HuH-7 (cell line): ENCODE measurements at places on chromosomes 5 and 9.

GRCh38 chr9:24413651-24414050, 132.0 kb downstream of the IZUMO3 start:
- no peak for DNase-seq

DNA sequence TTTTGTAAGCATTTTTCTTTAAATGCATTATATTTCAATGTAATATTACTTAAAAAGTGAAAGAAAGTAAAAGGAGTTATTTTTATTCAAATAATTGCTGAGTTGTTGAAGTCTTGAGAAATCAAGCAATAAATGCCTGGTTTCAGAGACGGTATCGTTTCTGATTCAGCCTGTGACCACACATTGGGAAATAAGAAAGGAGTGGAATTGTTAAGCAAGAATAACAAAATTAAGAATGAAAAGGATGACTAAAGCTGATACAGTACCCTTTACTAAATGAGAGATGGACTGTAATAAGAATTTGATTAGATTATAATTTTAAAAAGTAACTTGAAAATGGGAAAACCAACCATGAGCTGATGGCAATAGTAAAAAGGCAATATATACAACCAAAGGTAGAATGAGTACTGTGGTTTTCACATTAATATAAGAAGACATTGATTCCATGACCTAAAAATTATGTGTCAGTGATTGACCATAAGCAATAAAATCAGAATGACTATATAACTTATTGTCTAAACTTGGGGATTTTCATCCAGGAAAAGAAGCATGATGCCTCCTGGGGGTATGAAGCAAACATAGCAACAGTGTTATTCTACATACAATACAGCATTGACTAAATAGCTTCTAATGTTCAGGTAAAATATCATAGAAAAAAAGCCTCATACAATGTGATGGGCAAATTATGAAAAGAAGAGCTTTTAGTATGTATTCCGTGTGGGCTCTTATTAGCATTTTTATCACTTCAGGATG, 101.9 kb upstream of the PRDM9 start:
- DNase-seq, result no peak

DNA sequence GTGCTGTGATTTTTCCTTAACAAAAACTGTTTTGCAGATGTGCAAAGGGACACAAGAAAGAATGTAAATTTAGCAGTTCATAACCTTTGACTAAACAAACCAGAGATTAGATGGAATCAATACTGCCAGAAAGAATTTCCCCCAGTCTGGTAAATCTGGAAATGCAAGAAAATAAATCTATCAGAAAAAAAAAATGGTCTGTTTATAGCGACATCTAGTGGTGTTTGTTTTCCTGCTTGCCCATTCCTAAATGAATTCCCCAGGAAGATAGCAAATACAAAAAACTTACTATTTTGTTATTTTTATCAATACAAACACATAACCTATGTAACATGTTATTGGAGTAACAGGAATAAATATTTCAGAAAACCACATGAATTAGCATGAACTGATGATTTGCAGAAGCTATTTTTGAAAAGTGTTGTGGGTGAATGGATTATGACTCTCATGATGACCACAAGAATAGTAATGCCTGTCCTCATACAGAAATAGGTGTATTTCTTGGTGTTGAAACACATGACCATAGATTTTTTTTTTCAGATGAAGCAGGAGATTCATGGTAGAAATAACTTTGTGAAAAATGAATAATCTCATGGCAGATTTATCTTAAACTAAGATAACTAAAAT, 1703.8 kb downstream of the MAT2B start:
- DNase-seq, result peak; percentile 4

DNA sequence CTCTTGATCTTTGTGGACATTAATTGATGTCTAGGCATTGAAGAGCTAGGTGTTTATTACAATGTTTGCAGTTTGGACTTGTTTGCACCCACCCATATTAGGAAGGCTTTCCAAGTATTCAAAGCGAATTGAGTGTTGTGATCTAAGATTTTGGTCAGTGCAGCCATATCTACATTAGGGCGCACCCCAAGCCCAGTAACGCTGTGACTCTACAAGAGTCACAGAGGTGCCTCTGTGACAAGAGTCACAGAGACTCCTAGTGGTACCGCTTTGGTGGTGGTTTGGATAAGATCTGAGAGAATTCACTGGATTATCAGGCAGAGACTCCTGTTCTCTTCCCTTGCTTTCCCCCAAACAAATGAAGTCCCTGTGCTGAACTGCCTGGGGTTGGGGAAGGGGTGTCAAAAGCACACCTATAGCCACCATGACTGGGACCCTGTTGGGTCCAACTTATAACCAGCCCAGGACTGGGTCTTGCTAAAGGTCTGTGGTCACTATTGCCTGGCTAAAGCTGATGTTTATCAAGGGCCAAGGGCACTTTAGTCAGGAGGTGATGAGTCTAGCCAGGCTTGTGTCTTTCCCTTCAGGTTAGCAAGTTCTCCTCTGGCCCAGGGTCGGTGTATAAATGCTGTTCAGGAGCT, 114.1 kb upstream of the RIOK2 start:
- peak; percentile 45 for DNase-seq

GRCh38 chr5:177399997-177400868, at the start of gene PFN3:
Gene PFN3, minus strand, starts transcription at chr5:177400661. Its CDS starts 85 bp downstream, at chr5:177400576.
- DNase-seq, result no peak

GRCh38 chr9:100498592-100498991, 25.6 kb downstream of the TMEFF1 start:
- no peak for DNase-seq

DNA sequence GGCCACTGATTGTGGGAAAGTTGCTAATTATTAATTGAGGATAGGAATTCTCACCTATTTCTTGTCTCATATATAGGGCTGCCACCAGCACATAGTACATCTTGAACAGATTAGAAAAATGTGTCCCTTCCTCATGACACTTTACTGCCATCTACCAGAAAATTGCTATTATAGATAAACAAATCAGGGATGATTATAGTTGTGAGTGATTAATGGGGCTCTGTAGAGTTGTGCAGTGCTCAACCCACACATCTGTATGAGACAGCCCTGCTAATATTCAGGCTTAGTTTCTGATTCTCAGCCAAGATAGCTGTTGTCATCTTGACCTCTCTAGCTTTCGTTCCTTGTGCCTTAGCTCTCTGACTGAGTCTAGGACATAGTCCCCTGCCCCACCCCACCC, 373.3 kb downstream of the TLE4 start:
- DNase-seq, result no peak

- DNase-seq, result no peak
Measured at GRCh38 chr5:172141949-172142319, 46.1 kb downstream of the STK10 start.

GRCh38 chr5:123916345-123917121, 404.6 kb downstream of the CSNK1G3 start:
- no peak for DNase-seq

DNA sequence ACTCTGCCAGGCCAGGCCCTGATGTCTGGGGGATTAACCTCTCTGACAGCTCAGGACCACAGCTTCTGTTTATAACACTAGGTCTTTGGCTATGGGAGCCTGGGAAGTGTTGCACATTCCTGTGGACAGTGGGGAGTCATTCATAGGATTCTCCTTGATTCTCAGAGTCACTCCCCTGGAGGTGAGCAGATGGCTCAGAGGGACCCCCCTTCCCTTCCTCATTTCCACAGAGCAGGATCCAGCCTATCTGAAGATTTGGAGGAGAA, 60.2 kb downstream of the NRG2 start:
- DNase-seq, result no peak

GRCh38 chr5:11182441-11183080, 421.5 kb upstream of the DAP start:
- peak; percentile 46 for DNase-seq

DNA sequence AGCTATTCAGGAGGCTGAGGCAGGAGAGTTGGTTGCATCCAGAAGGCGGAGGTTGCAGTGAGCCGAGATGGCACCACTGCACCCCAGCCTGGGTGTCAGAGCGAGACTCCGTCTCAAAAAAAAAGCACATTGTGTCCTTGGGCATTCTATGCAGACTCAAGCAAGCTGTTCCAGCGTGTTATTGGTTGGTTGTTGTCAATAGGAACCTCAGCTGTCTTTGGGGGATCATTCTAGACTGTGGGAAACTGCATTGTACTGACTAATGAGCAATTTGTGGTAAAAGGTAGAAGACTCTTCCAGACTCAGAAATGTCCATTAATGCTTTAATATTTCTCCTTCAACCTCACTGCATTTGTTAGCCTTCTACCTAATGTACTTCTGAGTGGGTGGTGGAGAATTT, 379.5 kb upstream of the GRAMD2B start:
- no peak for DNase-seq

DNA sequence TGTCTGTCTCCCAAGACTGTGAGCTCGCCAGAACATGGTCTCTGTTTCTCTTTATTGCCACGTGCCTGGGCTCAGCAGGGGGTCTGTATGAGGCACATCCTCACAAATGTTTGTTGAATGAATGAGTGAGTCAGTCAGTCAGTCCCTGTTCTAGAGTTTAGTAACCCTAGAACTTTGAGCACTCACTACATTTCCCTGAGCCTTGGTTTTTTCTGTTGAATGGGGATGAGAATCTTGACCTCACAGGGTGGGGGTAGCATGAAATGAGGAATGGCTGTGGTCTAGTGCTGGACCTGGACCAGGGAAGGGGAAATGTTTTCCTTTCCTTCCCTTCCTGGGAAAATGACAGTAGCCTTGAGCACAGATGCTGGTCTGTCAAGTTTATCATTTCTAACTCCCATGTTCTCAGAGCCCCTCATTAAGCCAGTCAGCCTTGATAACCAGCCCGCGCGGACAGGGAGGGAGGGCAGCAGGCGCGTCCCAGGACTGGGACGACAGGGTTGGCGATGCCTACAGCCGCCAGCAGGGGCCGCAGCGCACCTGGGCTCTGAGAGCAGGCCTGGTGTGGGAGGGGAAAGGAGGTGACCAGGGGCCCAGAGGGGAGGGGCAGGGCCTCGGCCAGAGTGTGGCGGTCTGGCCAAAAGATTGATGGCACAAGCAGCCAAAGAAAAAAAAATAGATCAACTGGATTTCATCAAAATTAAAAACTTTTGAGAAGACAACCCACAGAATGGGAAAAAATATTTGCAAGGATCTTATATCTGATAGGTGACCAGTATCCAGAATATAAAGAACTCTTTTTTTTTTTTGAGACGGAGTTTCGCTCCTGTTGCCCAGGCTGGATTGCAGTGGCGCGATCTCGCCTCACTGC, 24.1 kb upstream of the WNK2 start:
- DNase-seq, result peak; percentile 89

DNA sequence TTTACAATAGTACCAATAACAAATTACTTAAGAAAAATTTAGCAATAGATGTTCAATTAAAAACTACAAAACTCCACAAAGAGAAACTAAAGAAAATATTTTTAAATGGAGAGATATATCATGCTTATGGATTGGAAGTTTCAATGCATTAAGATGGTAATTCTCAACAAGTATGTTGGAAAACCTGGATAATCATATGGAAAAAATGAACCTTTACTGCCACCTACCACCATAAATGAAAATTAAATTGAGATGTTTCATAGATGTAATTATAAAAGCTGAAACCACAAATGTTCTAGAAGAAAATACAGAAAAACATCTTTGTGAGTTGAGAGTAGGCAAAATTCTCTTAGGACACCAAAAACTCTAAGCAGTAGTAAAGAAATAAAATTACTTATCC, 121.7 kb downstream of the ANKRD18B start:
- DNase-seq, result no peak

DNA sequence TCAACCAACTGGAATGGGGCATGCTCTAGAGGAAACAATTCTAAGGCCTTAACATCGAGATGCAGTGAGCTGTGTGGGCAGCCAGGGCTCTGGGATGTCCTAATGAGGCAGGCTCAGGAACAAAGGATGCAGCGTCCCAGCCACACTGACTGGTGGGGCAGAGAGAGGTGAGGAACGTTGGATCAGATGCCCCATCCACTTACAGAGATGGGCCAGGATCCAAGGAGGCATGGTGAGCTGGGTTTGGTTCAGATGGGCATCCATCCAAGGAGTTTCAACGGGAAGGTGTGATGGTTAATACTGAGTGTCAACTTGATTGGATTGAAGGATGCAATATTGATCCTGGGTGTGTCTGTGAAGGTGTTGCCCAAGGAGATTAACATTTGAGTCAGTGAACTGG, 15.5 kb upstream of the MARCHF6 start:
- DNase-seq, result no peak

DNA sequence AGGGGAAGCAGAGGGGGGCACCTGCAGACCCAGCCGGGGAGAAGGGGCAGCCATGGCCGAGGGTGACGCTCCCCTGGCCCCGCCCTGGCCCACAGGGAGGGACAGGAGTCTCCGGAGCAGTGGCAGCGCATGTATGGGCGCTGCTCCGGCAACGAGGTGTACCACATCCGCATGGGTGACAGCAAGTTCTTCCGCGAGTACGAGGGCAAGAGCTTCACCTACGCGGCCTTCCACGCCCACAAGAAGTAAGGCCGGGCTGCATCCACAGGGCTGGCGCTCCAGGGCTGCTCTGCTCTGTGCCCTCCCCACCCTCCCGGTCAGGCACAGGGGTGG, 68.2 kb downstream of the KCNT1 start:
- no peak for DNase-seq

DNA sequence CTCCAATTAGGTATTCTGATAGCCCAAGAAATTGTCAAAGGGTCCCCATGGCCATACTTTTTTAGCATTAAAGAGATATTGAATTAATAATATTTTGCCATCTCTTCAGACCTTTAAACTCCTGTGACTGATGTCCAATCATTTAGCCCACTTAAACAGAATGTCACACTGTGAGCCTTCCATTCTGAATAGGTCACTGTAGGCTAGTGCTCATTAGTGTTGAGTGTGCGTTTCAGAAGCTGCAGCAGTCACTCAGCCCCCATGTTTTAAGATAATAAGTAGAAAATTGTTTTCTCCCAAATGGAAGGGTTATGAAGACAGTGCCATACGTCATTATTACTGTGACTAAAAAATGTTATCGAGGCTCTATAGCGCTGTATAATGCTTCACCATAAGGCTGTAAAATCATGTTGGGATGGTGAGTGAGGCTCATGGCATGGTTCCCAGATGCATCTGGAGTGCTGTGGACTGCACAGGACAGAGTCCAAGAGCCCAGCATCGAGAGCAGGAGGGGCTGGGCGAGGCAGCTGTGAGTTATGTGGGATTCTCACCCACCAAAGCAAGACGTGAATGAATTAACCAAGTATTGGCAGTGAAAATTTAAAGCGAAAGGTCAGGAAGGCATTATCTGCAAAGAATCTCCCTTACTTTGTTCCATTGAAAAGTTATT, 2112.9 kb upstream of the WWC1 start:
- DNase-seq, result peak; percentile 8

- DNase-seq, result no peak
Measured at GRCh38 chr9:81113453-81114124, 575.8 kb downstream of the TLE1 start.

- DNase-seq, result no peak
Measured at GRCh38 chr5:99104538-99105132, 175.8 kb upstream of the CHD1 start.

- DNase-seq, result no peak
Measured at GRCh38 chr9:18493451-18493993, 19.6 kb downstream of the ADAMTSL1 start.
